CD4-positive, alpha-beta memory T cell (primary cell): ENCODE measurements at places on chromosomes 1 and 21. TPM values are rescaled to one million over a fixed set of nuclear protein-coding genes. Genes with fewer than 3 reads are reported as not detected.

- no peak for DNase-seq
- H3K27ac ChIP-seq, result no peak overlapping the region
- H3K36me3 ChIP-seq, result no peaks in the 10 kb centered on the region
- H3K27me3 ChIP-seq, result no peaks in the 10 kb centered on the region
- no peaks in the 10 kb centered on the region for H3K4me1 ChIP-seq
These were observed 90.1 kb downstream of the PGBD5 start for GRCh38 chr1:230335861-230336522.

DNA sequence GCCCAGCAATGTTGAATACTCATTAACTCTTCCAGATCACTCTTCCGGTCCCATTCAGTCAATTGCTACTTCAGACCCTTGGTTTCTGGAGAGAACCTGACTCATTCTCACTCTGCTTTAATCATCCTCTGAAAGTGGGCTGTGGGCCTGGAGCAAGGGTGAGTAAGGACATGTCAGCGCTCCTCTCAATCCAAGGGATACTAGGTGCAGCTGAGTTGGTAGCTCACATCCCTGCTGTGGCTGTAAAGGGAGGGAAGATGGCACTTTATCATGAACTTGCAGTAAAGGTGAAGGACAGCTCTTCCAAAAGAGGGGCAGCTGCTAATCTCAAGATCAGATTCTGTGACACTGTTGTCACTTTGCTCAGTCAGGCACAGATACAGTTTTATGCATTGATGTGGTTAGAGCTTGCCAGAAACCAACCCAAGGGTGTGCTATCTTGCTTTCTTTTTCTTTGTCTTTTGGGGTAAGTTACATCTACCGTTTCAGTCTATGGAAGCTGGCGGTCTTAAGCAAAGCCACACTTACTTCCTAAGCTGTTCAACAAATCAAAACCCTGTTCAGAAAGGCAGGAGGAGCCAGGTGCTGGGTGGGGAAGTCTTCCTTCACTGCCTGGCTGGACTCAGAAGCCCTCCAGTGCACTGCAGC lies 26.5 kb upstream of the NTPCR start:
- H3K4me1 ChIP-seq, result peaks cover 49% of the 10 kb centered on the region
- H3K4me3 ChIP-seq, result no peak overlapping the region
- no peaks in the 10 kb centered on the region for H3K36me3 ChIP-seq
- no peaks in the 10 kb centered on the region for H3K27me3 ChIP-seq

Gene TRIM67
- total RNA-seq, result not detected

DNA sequence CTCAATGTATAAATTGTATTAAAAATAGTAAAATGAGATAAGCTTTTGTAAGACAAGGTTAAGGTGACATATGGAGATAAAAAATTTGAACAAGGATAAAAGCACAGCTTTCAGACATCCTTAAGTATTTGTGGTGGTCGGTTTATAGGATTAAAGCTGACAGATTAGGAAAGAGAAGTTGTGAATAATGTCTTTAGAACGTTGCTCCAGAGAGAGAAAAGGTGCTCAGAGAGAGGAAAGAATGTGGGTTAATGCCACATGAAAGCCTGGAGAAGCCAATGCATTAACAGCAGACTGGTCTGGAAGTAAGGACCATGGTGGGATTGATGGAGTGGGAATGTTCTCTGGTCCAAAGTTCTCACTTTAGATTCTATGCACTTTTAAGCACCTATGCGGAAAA lies 44.8 kb downstream of the ATP6V1G3 start:
- no peak overlapping the region for H3K4me3 ChIP-seq
- H3K27ac ChIP-seq, result no peak overlapping the region
- no peaks in the 10 kb centered on the region for H3K36me3 ChIP-seq
- H3K27me3 ChIP-seq, result no peaks in the 10 kb centered on the region
- DNase-seq, result no peak
- H3K4me1 ChIP-seq, result no peaks in the 10 kb centered on the region

Gene CD84
- total RNA-seq, result 98.9 TPM

DNA sequence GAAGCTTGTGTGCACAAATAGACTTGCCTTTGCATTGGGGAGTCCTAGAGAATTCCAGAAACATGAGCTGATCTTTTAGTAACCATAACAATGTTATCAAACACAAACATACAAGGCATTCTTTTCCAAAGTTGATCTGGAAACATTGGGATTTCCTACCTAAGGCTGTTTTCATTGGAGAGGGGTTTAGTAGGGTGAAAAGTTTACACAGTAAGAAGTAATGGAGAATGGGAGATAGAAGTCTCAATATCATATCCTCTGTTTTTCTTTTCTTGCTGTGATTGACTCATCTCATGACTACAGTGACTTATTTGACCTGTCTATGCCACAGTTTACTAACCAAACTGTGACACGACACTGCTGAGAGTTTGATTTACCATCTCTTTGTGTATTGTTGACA lies 65.6 kb upstream of the PLA2G4A start:
- no peaks in the 10 kb centered on the region for H3K4me1 ChIP-seq
- DNase-seq, result no peak

Gene SHISAL2A
- 75.6 TPM for total RNA-seq

Gene LENEP
- 3.1 TPM for total RNA-seq

GRCh38 chr1:31920956-31921355 lies 17.2 kb downstream of the PTP4A2 start:
- H3K27ac ChIP-seq, result no peak overlapping the region
- no peak for DNase-seq
- H3K4me1 ChIP-seq, result peaks cover 76% of the 10 kb centered on the region
- H3K36me3 ChIP-seq, result peaks cover 14% of the 10 kb centered on the region

Gene PEAR1
- 0.32 TPM for total RNA-seq

Gene TNNT2
- total RNA-seq, result not detected

Gene LINGO4
- 0.36 TPM for total RNA-seq

- H3K27ac ChIP-seq, result no peak overlapping the region
- no peaks in the 10 kb centered on the region for H3K4me1 ChIP-seq
- peak; percentile 7 for DNase-seq
- no peaks in the 10 kb centered on the region for H3K27me3 ChIP-seq
- H3K36me3 ChIP-seq, result no peaks in the 10 kb centered on the region
- H3K4me3 ChIP-seq, result no peak overlapping the region
These were observed 4.1 kb downstream of the KRTAP13-4 start for GRCh38 chr21:30434033-30434631.

DNA sequence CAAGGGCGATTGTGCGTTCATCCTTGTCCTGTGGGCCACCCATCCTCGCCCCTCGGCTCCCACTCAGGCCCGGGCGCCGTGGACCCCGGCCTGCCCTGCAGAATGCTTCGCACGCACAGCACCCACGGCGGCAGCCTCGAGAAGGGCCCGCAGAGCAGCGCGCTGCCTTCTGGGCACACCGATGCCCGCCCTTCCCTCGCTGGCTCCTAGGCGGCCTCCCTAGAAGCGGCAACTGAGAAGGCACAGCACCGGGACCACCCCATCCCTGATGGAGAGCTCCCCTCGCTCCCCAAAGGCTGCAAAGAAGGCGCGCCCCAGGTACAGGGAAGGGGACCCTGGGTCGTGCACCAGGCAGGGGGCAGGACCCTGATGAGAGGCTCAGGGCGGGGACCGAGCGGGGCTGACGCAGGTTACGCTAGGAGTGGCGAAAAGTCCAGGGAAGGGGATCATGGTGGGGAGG lies 971 bp downstream of the CAPZB start:
- H3K36me3 ChIP-seq, result peaks cover 8% of the 10 kb centered on the region
- DNase-seq, result peak; percentile 22
- peaks cover 75% of the 10 kb centered on the region for H3K4me1 ChIP-seq
- peak overlapping the region; percentile 89 for H3K27ac ChIP-seq

Gene C1orf94
- not detected for total RNA-seq

- H3K4me1 ChIP-seq, result no peaks in the 10 kb centered on the region
- H3K4me3 ChIP-seq, result no peak overlapping the region
- no peak for DNase-seq
- H3K27me3 ChIP-seq, result no peaks in the 10 kb centered on the region
- no peak overlapping the region for H3K27ac ChIP-seq
These were observed 18.7 kb downstream of the MEAF6 start for GRCh38 chr1:37495875-37496274.
